ENCODE measurements at places on chromosomes 2 and 18.
A peak's percentile ranks its signal among the peaks of the same experiment; 100 is the strongest.

DNA sequence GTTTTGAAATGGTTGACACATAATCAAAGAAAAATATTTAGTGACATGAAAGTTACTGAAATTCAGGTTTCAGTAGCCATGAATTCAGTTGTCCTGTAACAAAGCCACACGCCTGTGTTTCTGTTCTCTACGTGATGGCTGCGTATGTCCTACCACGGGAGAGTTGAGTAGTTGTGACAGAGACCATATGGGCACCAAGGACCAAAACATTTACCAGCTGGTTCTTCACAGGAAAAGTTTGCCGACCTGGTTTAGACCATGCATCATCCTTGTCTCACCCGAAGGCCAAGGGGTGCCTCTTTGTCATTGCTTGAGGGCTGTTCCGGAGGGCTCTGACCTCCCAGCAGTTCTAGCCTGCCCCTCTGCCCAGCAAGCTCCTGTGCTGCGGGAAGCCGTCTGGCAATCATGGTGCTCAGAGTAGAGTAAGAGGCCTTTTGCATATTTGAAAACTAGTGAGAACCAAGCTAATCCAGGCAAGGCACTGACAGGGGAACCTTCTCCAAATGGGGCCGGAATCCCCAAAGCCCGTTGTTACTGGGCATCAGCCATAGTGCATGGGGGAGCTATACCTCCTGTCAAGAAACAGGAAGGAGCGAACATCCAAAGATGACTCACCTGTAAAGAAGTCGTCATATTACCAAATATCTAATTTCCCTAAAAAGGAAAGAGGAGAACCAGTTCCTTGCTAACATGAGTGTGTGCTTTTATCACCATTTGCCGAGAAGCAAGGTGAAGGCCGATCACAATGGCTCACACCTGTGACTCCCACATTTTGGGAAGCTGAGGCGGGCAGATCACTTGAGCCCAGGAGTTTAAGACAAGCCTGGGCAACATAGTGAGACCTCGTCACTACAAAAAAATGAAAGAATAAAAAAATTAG is 92.6 kb upstream of the RAB12 start:
- DNase-seq: no peak

DNA sequence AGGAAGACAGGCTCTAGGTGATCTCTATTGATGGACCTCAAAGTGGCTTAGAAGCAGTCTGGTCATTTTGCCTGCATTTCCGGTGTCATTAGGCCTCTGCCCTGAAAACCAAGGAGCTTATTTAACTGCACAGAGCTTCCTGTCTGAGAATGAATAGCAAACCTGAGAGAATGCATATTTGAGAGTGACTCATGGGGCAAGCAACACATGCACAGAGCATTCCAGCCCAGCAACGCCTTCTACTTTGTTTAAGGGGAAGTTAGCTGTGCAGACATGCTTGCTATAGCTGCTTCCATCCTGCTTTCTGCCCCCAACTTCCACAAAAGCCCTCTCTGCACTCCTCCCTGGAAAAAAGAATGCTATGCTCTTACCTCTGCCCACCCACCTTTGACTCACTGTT is 232.8 kb downstream of the GRB14 start:
- no peak for DNase-seq

DNA sequence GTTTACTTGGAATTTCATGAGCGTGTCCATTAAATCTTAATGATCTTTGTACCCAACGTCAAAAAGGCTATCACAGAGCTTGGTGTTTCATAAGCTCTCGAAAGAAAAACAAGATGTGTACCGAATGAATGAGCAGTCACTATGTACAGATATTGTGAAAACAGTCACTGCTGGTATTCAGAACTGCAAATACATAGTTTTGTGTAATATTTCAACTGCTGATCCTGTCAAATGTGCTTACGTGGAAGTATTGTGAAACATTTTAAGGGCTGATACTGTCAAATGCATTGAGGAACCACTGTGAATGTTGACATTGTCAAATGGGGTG is 184.2 kb upstream of the KLHL29 start:
- DNase-seq: peak; percentile 10

GRCh38 chr2:43412114-43412753 is 183.6 kb downstream of the THADA start:
- no peak for DNase-seq

DNA sequence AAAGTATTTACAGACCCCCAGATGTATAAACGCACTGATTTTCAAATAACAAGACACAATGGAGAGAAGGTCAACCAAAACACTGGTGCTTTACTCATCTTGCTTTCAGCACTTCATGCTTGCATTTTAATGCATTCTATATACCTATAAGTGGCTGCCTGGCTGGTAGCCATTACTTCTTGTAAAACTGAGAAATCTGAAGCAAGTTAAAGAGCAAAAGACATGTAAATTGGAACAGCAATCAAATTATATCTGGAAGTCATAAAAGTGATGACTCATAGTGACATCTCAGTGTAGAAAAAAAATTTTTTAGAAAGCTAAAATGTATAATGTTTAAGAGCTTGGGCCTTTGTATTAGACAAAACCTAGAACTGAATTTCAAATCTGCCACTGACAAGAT is 106.2 kb downstream of the CCDC141 start:
- DNase-seq: no peak

- no peak for DNase-seq
Measured at GRCh38 chr2:186554850-186555671, 34.8 kb upstream of the ITGAV start.

GRCh38 chr18:45753286-45753685 is 29.3 kb downstream of the SLC14A1 start:
- DNase-seq: no peak

GRCh38 chr2:38533180-38533579 is 69.5 kb downstream of the HNRNPLL start:
- no peak for DNase-seq

- peak; percentile 81 for DNase-seq
Measured at GRCh38 chr18:57437766-57438671, 2.8 kb downstream of the ONECUT2 start.

DNA sequence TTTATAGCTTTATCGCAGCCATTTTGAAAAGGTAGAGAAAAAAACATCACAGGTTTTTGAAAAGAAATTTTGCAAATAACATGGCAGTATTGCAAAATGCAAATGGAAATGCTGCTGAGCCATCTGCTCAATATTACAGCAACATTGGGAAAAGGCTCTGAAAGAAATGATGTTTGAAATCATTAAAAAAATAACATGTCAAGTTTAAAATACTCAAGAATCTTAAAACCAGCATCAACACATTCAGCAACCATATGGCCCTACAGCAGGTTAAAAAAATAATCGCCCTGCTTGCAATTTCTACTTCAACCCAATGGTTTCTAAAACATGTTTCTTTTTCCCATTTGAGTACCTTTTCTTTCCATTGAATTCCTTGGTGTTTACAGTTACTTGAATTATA is 289.4 kb downstream of the AFF3 start:
- no peak for DNase-seq

GRCh38 chr2:2926009-2926857 is 451.4 kb downstream of the EIPR1 start:
- DNase-seq: no peak

- DNase-seq: no peak
Measured at GRCh38 chr2:126668254-126668653, 12.3 kb downstream of the GYPC start.

DNA sequence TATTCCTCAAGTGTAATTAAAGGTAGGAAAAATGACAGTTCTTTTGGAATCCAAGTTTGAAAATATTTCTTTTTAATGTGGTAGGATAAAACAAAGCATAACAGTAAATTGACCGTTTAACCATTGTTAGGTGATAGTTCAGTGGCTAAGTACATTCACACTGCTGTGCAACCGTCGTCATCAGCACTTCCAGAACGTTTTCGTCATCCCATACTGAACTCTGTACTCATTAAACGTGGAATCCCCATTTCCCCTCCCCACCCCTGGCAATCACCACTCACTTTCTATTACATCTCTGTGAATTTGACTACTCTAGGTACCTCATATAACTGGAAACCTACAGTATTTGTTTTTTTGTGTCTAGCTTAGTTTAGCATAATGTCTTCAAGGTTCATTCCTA is 32.9 kb upstream of the FZD5 start:
- no peak for DNase-seq

DNA sequence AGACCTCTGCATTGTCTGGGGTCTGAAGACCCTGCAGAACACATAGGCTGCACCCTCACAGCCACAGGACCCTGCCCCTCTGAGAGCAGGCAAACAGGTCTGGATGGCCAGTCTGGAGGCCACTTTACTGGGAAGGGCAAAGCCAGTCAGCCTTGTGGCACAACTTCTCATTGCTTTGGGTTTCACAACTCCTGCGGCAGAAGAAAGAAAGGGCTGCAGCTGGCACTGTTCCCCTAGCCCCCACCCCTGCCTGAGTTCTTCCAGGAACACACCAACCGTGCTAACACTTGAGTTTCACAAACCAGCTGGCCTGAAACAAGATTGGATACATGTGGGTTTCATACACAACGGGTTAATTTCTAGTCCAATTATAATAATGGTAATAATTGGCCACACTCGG is 276.5 kb upstream of the MGAT5 start:
- DNase-seq: no peak

DNA sequence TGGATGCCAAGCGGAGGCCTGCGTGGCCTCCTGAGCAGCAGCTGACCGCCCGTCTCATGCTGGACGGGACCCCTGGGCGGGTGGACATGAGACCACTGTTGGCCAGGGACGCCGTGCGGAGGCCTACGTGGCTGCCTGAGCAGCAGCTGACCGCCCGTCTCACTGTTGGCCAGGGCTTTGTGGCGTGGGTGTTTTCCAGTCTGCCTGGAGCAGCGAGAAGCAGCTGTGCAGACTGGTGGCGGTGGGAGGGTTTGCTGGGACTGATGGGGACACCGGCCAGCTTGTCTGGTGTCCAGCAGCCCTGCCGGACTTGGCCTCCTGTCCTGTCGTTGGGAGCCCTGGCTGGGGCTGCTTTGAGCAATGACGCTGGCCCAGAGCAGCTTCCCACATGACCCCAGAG is 5.8 kb upstream of the D2HGDH start:
- no peak for DNase-seq

GRCh38 chr2:71550801-71551630 is 97.7 kb downstream of the DYSF start:
- DNase-seq: no peak

DNA sequence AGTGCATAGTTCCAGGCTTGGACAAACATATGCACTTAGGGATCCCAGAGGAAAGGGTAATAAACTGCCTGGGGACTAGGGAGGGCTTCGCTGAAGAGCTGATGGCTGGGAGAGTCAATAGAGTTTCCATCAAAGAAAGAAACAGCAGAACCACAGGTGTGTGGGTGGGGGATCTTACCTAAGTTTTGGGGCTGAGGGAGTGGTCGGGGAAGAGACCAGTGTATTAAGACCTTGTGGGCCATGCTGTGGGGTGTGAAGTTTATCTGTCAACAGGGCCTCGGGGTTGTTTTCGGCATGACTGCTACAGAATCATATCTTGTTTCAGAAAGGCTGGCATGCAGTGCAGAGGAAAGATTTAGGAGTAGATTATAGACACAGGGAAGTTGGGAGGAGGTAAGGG is 31.2 kb upstream of the GTF2A1L start:
- DNase-seq: no peak

DNA sequence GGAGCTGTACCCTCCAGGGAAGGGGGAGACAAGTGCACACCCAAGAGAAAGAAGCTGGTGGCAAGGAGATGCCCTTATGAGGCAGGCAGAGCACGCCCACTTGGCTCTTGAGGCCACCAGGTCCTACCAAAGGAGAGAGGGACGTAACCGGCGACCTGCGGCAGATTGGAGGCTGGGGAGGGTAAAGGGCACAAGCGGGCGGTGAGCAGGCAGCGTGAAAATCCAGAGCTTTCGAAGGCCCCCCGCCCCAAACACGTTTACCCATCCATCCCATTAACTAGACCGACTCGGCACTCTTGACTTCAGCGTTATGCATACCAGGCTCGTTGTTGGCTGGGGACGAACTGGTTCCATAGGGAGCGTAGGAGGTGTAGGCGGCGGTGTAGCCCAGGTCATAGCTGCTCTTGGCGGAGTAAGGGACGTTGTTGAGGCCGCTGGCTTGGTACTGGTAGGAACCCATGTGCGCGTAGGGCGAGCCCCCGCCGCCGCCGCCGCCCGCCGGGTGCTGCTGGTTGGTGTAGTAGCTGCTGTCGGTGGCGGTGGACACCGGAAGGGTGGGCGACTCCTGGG is 794 bp downstream of the DLX2 start:
- DNase-seq: no peak

- DNase-seq: no peak
Measured at GRCh38 chr18:49581371-49581770, 19.5 kb downstream of the LIPG start.

DNA sequence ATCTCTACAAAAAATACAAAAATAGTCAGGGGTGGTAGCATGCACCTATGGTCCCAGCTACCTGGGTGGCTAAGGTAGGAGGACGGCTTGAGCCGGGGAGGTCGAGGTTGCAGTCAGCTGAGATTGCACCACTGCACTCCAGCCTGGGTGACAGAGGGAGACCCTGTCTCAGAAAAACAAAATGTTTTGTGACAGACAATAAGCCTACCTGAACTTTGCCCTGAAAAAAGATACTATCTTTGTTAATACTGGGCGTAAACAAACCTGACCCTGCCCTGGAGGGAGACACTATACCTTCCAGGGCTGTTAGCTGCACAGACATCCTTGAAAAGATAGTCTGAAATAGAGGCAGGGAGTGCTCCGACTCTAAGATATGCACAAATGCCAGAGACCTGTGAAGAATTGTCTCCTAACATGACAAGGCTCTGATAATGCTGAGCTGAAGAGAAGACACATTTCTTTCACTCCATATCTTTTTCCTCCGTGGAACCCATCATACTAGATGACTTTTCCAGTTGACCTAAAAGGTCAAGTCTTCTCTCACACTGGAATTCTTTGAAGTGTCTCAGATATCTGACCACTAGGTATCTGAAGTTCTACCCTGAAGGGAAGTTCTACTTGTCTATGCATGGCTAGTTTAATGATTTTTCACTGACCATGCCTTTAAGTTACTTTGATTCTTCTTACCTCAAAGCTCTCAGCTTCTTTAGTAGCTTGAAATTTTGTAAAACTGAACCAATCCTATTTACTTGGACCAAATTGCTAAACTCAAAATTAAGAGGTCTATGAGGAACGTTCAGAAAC is 20.9 kb upstream of the HK2 start:
- DNase-seq: no peak

GRCh38 chr2:209593930-209594329 is 170.1 kb downstream of the MAP2 start:
- no peak for DNase-seq

- DNase-seq: no peak
Measured at GRCh38 chr18:6561016-6561415, 146.3 kb upstream of the L3MBTL4 start.

GRCh38 chr2:215828528-215829184 is 184.7 kb downstream of the MREG start:
- peak; percentile 23 for DNase-seq

- DNase-seq: no peak
Measured at GRCh38 chr18:31603315-31603714, 11.6 kb downstream of the TTR start.

- no peak for DNase-seq
Measured at GRCh38 chr2:10894264-10894935, 17.3 kb upstream of the KCNF1 start.

- DNase-seq: no peak
Measured at GRCh38 chr2:236252602-236253001, 11.6 kb downstream of the ASB18 start.

GRCh38 chr18:35983147-35983546 is 10.7 kb downstream of the RMP24 start:
- no peak for DNase-seq
